Urinary bladder (tissue), 4 donors: ENCODE measurements at places on chromosomes 4 and X.

DNA sequence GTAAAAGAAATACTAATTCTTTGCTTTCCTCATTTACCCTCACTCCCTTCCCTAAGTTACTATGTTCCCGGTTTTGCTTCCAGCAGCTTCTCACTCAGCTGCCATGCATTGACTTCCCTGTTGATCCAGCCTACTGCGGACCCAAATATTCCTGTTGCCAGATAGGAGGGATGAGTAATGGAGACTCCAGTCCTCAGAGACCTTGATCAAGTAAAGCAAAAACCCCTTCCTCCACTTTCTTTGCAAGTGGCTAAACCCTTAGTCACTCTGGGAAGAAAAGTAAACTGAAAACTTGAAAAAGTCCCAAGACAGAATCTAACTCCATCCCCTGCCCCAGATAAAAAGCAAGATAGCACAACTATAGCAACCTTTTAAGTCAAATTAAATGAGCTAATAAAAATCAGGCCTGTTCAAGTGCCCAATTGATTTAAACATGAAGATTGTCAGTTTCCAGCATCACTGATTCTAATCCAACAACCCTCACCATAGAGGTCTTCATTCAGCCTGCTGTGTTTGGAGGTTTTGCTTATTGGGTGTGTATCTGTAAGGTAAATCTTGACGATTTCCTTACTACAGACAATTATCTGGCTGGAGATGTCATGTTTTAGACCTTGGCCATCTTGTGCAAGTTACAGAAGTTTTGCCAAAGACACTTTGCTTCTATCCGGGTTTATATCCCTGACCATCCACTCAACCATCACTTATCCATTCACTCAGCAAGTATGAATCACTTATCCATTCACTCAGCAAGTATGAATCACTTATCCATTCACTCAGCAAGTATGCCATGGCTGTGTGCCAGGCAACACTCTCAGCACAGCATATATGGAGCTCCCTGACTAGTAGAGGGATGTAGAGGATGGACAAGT is 17.6 kb downstream of the FGFBP1 start:
- no peak for DNase-seq

- no peak for DNase-seq
These were observed 40.4 kb downstream of the RNF212 start for GRCh38 chr4:1072830-1073446.

- no peak for DNase-seq
These were observed 12.0 kb downstream of the ADAMTS3 start for GRCh38 chr4:72557021-72557420.

GRCh38 chr4:99405433-99406115 is 29.6 kb downstream of the ADH7 start:
- DNase-seq: peak; percentile 64

DNA sequence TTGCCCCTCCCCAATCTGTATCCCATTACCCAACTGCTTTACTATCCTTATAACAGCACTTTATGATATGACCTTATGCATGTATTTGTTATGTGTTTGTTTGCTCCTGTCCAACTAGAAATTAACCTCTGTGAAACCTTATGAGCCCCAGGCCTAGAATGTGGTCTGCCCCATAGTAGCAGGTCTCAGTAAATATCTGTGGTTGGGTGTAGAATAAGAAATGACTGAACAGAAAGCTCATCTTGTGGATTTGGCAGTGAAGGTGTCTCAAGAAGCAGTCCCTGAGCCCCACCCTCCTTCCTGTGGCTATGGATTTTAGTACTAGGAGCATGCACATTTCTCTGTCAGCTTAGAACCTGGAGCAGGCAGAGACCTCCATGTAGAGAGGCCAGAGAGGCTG is 229.0 kb upstream of the LCORL start:
- no peak for DNase-seq

DNA sequence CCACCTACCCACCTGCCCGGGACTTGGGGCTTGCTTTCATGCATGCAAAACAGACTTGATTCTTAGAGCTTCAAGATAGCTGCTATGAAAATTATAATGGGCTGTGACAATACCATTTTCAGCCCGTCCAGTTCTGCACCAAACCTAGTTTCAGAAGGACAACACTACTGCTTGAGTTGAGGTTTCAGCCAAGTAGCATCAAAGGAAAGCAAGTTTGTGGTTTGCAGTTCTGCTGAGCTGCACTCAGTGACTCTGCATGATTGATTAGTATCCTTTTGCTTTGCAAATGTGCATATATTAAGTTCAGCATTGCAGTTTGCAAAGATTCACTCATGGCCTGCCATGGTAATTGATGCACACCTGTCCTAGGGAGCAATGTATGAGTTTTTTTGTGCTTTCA is 442.7 kb downstream of the RPA4 start:
- no peak for DNase-seq

- no peak for DNase-seq
These were observed 323.2 kb downstream of the ARHGAP24 start for GRCh38 chr4:85798012-85798770.

- DNase-seq: no peak
These were observed 58.3 kb downstream of the PCGF3 start for GRCh38 chr4:763922-764321.

- no peak for DNase-seq
These were observed 37.0 kb downstream of the GUCY1A1 start for GRCh38 chr4:155703486-155704247.

DNA sequence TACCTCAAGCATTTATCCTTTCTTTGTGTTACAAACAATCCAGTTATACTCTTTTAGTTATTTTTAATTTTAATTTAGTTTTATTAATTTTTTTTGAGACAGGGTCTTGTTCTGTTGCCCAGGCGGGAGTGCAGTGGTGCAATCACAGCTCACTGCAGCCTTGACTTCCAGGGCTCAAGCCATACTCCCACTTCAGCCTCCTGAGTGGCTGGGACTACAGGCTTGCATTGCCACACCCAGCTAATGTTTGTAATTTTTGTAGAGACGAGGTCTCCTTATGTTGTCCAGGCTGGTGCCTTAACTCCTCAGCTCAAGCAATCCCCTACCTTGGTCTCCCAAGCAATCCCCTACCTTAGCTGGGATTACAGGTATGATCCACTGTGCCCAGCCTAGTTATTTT is 45.9 kb downstream of the CDKL5 start:
- no peak for DNase-seq

DNA sequence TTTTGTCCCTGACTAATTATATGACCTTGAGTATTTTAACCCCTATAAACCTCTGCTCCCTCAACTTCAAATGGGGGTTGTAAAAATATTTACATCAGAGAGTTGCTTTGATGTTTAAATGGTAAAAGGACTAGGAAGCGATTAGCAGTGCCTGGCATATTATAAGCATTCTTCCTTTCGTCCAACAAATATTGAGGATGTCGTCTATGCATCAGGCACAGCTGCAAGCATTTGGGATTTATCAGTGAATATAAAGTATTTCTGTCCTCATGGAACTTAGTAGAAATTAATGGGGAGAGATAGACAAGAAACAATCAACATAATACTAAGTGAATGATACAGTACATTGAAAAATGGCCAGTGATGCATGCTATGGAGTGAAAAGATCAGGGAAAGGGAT is 115.5 kb upstream of the EDNRA start:
- no peak for DNase-seq

GRCh38 chr4:178196751-178197374 is 754.6 kb upstream of the AGA start:
- no peak for DNase-seq

DNA sequence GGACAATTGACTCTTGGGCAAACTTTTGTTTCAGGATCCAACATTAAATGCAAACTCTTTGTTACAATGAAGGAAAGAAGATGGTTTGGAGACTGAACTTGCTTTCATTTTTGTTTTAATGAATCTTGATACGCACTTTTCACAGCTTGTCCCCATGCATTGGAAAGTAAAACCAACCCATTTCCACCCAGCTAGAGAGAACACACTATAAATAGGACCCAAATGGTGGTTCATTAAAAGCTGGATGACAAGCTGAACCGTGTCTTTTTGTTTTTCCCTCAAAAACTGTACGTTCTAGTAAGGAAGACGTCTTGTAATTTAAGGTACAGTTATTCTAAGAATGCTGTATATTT is 95.3 kb upstream of the EGFL6 start:
- DNase-seq: no peak

- DNase-seq: no peak
These were observed 36.3 kb downstream of the DTHD1 start for GRCh38 chr4:36317721-36318120.

DNA sequence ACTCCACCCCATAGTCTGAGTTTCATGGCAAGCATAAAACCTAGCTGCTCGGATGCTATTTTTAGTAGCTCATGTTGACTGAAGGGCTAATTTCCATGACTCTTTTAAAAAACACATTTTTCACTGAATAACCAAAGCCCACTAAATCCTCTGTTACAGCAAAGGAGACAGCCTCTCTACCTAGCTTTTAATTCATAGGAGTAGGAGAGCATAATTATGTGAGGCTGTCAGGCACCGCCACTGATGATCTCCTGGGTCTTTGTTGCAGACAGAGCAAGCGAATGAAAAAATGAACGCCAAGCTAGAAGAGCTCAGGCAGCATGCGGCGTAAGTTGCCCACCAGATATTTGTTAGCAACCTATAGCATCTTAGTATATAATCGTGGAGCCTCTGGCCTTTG is 53.5 kb downstream of the KIF4A start:
- DNase-seq: no peak

DNA sequence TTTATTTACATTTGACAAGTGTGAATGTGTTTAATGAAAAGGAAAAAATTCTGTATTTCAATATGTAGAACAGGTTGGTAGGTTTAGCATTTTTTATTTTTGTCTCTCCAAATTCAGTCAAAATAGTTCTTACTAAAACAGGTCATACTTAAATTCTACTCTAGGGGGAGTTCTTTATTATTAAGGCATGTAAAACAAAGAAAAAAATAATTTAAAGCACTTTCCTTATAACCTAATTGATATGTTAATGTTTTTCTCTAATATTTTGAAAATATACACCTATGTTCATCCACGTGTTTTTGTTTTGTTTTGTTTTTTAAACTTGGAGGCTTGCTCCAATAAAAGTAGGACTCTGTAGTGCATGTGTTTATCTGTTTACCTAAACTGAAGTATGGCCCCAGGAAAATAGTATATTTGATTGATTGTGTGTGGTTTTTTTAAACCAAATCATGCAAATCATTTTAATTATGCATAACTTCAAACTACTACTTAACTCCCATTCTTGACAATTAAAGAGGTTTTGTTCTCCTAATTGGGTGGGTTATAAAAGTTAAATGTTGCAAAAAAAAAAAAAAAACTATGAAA is 562.7 kb downstream of the RPA4 start:
- no peak for DNase-seq

GRCh38 chr4:89800527-89801103 is 36.3 kb downstream of the SNCA start:
- no peak for DNase-seq
